ENCODE measurements at places on chromosomes 7 and 10.

DNA sequence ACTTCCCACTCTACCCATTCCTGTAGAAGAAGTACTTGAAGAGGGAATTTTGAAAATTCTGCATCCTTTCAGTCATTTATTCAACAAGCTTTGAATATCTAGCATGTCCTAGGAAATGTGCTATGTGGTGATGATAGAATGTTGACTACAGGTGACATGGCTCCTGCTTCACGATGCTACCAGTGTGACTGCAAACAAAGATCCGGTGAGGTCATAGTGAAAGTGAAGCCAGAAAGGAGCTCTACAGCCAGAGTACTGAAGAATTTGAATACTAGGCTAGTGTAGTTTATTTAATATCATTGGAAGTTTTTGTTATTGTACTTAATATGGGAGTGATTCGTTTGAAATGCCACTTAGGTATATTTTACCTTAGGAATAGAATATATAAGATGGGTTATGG lies 348.1 kb downstream of the TFEC start:
- peaks cover 4% of the 10 kb centered on the region for H3K4me1 ChIP-seq
- DNase-seq: no peak
- no peak overlapping the region for H3K27ac ChIP-seq
- no peaks in the 10 kb centered on the region for H3K36me3 ChIP-seq

DNA sequence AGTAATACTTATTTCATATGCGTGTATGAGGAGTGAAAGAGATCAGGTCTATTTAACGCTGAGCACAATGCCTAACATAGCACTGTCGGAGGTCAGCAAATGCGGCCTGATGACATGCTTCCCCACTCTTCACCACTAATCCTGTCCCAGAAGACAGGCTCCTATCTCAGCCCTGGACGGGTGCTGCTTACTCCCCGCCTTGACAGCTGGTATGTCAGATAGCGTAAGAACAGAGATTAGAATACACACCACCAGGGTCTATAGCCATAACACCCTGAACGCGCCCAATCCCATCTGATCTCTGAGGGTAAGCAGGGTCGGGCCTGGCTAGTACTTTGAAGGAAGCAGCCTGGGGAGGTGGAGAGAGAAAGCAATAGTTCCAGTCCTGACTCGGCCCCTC lies 32.3 kb upstream of the TM9SF3 start:
- peaks cover 12% of the 10 kb centered on the region for H3K4me1 ChIP-seq
- H3K27me3 ChIP-seq: no peaks in the 10 kb centered on the region
- H3K36me3 ChIP-seq: no peaks in the 10 kb centered on the region
- no peak for DNase-seq
- H3K27ac ChIP-seq: no peak overlapping the region

GRCh38 chr7:139772873-139773272 lies 4.9 kb downstream of the HIPK2 start:
- H3K36me3 ChIP-seq: peaks cover 26% of the 10 kb centered on the region
- peaks cover 47% of the 10 kb centered on the region for H3K4me1 ChIP-seq
- no peak for DNase-seq
- H3K27ac ChIP-seq: no peak overlapping the region
- no peak overlapping the region for H3K4me3 ChIP-seq

- no peak overlapping the region for H3K4me3 ChIP-seq
- no peak overlapping the region for H3K27ac ChIP-seq
- H3K4me1 ChIP-seq: no peaks in the 10 kb centered on the region
- H3K27me3 ChIP-seq: no peaks in the 10 kb centered on the region
Measured at GRCh38 chr7:114354306-114354705, 60.3 kb upstream of the FOXP2 start.

- no peaks in the 10 kb centered on the region for H3K27me3 ChIP-seq
- H3K4me3 ChIP-seq: no peak overlapping the region
- no peaks in the 10 kb centered on the region for H3K36me3 ChIP-seq
- DNase-seq: no peak
- no peaks in the 10 kb centered on the region for H3K4me1 ChIP-seq
- H3K27ac ChIP-seq: no peak overlapping the region
Measured at GRCh38 chr7:54360075-54360840, 181.9 kb upstream of the VSTM2A start.
